NCI-H2171 (cell line): ENCODE measurements at places on chromosomes 7 and 10.

DNA sequence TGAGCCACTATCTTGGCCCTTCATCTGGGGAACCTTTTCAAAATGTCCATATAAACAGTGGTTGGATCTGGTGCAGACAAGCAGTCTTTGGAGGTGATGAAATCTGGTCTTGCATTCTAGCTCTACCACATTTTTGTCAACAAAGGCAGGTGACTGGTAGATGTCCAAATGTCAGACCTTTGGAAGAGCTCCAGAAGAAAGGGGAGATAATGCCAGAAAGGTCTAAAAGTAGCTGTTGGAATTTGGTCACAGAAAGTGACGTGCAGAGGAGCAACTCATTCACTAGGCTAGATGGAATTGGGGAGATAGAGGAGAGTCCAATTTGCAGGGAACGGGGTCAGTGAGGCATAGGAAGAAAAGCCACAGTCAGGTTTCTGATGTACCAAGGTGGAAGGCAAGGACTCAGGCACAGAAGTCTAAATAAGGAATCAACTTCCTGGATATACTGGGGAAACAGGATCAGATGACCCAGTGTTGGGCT, 36.4 kb upstream of the WAC start:
- no peak for DNase-seq

- no peak for DNase-seq
Measured at GRCh38 chr7:137846549-137846826, 286 bp downstream of the DGKI start.

DNA sequence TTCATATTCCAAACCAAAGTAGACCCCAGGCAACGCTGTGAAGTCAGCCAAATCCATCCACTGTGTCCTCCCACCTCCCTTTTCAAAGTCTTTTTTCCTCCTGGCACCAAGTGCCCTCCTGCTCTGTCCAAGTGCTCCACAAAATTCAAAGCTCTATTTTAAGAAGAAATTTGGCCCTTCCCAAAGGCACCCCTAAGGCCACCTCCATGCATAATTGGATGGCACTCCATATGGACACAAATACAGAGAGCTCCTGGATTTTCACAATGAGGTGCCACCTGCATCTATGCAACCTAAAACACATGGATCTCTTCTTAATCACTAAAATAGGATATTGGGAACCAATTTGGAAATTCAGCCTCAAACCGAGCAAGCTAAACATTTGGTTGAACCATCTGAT, 121.6 kb downstream of the RELN start:
- DNase-seq = no peak

DNA sequence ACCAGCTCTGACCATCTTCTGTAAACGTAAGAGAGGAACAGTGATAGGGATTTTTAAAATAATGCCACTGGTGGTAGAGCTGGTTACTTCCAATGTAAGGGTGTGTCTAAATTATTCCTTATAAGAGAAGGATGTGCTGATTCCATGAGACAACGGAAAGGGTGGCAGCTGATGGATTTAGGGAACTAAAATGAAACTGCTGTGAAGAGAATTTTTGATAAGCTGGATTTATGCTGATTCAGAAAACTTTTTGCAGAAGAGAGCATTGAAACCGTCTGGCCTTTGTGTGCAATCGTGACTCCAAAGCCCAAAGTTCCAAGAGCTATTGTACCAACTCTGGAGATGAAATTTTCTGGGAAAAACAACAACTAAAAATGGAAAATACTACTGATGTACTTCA, 301.0 kb downstream of the PRPF18 start:
- DNase-seq = no peak

DNA sequence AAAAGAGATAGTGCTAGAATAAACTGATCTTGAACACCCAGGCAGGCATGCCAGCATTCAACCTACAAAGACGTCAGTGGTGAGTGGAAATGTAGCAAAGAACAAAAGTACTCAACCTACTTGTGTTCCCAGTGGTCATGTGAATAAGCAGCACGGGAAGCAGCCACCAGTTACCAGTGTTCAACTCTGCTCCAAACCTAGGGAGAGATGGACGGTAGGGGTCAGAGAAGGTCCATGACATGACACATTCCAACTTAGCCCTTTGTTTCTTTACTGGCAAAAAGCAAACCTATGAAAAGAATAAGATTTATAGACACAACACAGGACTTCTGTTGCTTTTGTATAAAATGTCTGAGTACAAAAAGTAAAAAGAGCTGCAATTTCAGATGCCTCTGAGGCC, 511.4 kb downstream of the XPNPEP1 start:
- DNase-seq = no peak

GRCh38 chr7:7909376-7909775, 59.2 kb upstream of the GLCCI1 start:
- DNase-seq = no peak

DNA sequence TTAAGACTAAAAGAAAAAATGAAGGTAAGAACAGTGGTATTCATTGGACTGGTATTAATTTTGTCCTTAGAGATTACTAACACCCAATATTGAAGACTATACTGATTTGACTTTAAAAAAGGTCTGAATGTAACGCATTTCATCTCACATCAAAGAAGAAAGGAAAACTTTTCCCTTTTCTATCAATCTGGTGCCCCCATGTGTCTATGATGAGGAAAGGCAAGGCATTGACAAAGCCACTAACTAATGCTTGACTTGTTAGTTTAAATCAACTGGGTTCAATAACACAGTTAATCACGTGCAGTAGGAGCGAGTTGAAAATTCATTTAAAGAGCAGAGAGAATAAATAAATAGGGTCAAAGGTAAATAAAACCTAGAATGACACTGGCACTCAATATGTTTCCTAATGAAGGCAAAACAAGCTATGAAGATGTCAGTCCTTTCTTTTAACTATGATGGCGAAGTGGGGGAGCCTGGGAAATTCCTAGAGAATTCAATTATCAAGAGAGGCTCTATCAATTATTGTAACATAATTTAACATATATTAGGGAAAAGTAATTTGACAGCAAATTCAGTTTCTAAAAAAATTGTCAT, 180.9 kb downstream of the ANK3 start:
- DNase-seq = no peak

DNA sequence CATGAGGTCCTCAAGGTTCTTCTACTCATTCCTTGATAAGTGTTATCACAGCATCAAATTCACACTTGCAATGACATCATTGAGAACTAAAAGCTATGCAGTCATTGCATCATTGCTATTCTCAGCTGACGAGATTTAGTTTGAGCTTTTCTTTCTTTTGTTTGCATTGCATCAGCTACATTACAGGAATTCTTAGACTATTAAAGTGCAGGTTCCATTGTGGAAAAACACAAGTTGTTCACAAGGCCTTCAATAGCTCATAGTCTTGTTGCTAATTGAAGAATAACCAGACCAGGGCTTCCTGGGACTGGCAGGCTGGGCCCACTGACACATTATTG, 139.3 kb downstream of the CXCL12 start:
- DNase-seq = no peak

GRCh38 chr7:36021917-36022550, 131.0 kb upstream of the EEPD1 start:
- no peak for DNase-seq

- DNase-seq = no peak
Measured at GRCh38 chr10:7015457-7015856, 395.4 kb downstream of the SFMBT2 start.

- DNase-seq = no peak
Measured at GRCh38 chr10:127227027-127227426, 30.6 kb upstream of the INSYN2A start.

DNA sequence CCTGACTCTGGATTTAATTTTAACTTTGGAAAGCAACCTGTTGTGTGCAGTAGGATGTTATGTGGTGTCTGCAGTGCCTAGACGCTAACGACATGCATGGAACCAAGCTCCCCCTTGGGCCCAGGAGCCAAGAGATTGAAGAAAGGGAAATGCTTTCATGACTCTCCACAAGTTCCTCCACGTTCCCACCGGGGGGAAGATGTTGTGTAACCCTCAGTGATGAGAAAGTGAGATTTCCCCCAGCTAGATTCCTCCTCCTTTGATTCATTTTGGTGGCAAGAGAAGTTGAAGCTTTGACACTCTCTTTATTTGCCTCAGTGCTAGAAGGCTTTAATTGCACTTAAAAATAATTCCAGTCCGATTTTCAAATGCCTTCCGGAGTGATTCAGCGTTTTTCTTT, 157.9 kb upstream of the INSYN2A start:
- no peak for DNase-seq

GRCh38 chr7:128714701-128715495, 24.3 kb upstream of the CALU start:
- DNase-seq = no peak

DNA sequence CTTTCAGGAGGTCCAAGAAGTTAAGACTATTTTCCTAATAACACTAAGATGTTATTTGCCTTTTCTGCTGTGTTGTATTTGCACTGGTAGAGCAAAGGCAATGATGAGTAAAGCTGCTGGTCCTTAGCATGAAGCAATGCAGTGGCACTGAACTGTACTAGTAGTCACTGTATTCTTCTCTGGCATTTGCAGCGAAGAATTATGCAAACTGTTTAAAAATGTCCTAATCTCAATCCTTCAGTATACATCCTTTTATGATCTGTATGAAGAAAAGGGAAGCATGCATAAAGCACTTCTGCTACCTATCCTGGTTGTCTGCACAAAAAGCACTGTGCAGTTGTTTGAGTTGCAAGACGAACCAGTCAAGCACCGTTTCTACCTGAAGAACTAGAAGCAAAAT, 20.4 kb downstream of the IGF2BP3 start:
- no peak for DNase-seq

DNA sequence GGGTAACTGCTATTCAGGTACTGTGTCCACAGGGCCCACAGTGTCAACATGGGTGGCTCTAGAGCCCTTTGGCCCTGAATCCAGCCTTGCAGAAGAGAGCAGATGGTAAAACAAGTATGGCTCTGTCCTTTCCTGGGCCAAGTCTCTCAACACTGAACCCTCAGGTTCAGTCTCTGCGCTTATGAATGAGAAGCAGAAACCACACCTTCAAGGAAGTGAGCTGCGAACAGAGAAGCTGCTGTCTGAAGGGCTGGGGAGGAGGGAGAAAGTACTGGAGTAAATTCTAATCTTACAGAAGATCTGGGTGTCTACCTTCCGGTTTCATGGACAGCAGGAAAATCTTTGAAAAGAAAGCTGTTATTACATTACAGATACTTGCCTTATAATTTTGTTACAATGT, 4.1 kb downstream of the TBRG4 start:
- DNase-seq = no peak

DNA sequence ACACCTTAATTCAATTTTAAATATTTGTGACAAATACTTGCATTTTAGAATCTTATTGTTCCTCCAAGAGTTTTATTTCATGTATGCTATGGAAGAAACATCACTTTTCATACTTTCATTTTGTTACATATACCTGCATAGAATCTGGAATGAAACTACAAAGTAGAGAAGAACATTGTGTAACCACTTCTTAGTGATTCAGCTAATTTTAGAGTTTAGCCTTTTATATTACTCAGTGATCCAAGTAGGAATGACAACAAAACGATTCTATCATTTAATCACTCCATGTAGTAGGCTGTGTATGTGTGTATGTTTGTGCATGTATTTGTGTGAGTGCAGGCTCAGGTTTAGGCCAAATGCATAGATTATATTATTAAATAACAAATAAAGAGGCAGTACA, 14.4 kb upstream of the SEMA3A start:
- no peak for DNase-seq

DNA sequence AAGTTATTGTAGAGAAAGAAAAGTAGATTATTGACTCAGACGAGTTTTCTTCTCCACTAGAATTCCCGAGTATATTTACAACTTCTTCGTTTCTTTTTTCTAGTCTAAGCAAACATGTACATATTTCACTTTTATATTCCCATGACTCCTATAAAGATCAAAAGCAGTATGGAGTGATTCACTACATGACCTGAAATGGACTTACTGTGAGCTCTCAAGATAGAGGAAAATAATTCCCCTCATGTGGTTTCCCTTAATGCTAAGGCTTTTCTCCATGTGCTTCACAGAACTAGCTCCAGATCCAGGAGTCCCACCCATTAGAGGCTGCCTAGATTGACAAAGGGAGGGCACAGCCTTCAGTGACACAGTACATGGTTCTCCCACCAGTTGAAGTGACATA, 823.1 kb upstream of the LRRTM3 start:
- DNase-seq = no peak

- DNase-seq = no peak
Measured at GRCh38 chr7:11835260-11835659, 3.3 kb upstream of the THSD7A start.
